T-helper 9 cell (primary cell): ENCODE measurements at places on chromosomes 2 and 18.

DNA sequence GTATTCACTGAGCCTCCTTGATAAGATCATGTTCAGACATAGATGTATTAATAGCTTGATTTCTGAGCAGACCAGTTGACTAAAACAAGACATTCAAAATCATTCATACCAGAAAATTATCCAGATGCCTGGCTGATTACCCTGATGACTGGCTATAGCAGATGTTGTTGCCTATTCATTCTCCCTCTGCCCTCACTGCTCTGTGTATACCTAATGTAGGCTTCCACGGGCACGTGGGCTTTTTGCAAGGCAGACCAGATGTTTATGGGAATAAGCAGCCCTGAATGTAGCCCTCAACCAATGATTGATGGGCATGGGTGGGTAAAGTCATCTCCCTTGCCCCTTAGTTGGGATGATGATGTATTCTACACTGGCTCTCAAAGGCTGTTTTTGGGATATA, 289.1 kb downstream of the MBD2 start:
- DNase-seq = no peak

GRCh38 chr18:4960578-4960977, 236.5 kb downstream of the AKAIN1 start:
- DNase-seq = no peak

DNA sequence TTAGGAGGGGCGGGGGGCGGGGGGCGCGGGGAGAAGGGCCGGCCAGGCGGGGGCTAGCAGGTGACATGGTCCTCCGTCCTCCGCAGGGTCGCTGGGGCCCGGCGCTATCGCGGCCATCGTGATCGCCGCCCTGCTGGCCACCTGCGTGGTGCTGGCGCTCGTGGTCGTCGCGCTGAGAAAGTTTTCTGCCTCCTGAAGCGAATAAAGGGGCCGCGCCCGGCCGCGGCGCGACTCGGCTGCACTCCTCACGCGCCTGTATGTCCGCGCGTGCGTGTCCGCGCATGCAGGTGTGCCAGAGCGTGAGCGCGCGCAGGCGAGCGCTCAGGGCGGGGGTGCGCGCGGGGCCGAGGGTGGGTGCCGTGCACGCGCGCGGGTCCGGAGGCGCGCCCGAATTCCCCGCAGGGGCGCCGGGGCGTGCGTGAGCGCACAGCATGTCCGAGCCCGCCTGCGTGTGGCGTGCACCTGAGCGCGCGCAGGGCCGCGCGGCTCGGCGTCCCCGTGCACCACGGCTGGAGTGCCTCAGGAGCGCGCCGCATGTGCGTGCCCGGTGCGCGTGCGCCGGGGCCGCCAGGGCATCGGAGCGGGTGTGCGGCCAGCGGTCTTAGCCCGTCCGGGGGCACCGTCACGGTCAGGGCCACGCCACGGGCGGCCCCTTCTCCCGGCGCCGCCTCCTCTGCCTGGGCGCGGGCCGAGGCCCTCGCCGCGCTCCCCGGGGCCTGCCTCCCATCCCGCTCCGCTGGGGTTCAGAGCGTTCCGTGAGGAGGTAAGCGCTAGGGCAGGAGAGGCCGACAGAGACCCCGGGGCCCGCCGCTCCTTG, 6.3 kb downstream of the SNORC start:
- DNase-seq = no peak

DNA sequence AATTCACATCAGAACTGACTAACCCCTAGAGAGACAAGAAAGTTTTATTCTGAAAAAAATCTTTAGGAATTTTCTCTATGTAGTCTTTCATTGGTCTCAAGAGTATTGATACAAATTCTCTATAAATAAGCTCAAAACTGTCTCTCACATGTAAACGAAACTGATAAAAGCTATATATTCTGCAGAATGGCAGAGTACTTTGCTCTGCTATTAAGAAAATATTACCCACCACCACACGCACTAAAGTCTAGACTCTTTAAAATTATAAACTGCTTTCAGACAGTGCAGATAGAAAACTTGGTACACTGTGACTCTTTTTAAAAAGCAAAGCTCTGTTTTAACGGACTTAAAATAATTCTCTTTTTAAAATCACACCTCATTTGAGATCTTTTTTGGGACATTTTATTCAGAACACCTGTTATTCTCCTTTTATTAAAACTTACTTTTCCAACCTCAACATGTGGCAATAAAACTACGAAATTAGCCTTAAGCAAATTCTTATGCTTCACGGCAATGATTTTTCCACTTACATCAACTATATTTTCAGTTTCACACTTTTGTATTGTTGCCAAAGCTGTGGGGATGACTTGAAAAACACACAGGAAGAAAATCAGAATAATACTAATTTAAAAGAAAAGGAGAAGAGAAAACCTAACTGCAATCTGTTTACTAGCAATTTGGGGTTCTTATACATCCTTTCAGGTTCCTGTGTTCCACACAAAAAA, 58.0 kb downstream of the CCDC88A start:
- DNase-seq = no peak
